ENCODE measurements at places on chromosomes 6 and 20.

DNA sequence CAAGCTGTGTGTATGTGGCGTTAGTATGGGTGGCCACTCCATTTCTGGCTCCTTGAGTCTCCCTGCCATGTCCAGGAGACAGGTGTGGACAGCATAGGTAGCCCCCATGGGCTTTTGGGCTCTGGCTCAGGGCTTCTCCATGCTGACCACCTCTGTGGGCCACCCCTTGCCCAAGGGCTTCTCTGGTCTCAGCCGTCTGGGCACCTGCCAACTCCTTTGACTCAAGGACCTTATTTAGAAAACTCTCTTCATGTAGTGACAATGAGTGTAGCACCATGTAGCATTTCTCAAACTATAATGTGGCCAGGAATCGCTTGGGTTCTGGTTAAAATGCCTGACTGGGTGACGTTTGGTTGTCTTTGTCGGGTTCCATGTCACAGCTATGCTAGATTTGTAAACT lies 5.1 kb upstream of the GTSF1L start:
- DNase-seq: no peak

DNA sequence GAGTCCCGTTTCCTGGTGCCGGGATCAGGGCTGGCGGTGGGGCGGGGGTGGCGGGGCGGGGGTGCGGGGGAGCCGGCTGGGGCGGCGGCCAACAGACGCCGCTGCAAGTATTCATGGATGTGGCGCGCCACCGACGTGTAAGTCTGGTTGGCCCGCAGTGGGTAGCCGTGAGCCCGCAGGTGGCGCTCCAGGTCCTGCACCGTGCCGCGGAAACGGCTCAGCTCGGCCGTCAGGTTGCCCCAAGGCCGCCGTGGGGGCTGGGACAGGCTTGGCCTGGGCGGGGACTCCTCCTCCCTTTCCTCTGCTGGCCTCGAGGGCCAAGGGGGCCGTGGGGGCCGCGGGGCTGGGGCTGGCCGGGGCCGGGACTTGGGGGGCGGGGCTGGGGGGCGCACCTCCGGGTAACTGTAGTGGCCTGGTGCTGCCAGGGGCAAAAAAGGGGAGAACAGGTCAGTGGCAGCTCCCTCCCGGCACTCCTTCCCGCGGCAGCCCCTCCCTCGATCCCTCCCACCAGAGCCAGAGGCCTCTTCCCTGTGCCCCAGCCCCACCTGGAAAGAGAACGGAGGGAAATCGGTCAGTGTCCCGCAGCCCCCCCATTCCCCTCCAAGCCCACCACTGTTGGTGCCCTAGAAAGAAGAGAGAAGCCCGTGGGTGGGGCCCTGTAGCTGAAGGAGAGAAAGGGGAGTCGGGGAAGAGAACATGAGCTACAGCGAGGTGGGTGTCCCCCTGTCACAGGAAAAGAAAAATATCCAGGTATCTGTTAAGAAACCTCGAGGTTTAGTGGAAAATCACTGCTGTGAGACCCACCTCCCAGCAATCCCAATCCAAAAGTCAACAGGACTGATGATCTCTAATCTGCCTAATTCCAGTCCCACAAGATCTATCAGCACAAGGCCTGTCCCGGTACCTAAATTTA lies 21.3 kb downstream of the TNXB start:
- DNase-seq: no peak

- DNase-seq: no peak
Observed at GRCh38 chr20:50056408-50056926, 56.5 kb downstream of the UBE2V1 start.

- no peak for DNase-seq
Observed at GRCh38 chr6:16802071-16802470, 40.8 kb upstream of the ATXN1 start.

- peak; percentile 66 for DNase-seq
Observed at GRCh38 chr20:17617212-17617867, 47.5 kb downstream of the DSTN start.

DNA sequence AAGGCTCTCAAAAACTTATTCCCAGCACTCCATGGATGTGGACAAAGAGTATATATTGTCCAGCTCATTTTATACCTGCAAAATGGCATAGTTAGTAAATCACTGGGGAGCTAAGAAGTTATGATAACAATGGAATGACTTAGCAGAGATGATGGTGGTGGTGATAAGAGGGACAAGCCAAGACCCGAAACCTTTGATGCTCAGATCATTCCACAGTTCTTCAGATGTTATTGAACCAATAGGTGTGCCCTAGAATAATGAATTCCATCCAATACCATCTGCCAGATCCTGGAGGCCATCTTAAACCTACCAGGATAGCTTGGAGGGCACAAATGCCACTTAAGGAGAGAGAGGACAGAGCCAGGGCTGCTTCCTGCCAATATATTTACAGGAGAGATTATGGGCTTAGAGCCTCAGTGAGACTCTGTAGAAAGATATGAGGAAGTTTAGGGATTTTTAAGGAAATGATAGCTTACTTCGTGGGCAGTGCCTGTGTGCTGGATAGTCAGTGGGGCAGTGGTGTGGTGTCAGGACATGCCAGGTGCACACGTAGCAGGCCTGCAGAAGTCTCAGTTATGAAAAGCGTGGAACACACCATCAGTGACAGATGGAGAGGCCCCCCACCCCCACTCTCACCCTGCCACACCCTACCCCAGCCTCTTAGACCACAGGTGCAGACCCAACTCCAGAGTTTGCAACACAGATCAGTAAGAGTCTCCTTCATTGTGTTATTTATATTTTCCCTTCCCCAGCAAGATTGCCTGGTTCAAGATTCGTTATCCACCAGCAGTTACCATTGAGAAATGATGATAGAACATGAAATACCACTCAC lies 209.7 kb upstream of the SUPT3H start:
- no peak for DNase-seq

DNA sequence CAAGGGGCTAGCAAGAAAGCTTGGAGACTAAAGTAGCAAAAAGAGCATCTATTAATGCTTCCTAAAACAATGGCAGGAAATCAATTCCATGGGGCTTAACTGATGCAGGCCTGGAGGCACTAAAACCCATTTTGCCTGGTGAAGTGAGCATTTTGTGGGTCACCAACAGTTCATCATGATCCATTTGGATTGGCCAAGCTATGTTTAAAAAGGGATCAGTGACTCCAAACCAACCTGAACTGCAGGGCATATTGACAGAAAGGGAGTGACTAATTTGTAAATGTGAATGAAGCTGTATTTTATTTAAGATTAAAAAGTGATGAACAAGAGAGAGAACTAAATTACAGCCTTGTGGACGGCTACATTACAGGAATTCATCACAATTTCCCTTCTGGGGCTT lies 132.0 kb downstream of the PCSK2 start:
- DNase-seq: no peak

DNA sequence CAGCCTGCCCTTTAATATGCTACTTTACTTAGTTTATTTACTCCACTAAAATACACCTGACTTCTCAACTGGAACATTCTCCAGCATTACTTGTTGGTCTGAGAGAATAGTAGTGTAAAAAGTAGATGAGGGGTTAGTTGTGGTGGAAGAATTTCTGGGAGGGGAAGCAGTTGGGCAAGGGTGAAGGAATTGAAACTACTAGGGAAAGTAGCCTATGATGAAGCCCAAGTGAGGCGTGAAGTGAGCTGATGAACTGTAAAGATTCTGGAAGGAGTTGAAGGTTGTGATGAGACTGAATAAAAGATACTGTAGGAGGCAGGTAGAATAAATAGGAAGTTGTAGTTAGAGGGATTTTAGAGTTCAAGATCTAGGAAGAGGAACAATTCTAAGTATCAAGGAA lies 72.5 kb downstream of the ITCH start:
- no peak for DNase-seq

- DNase-seq: peak; percentile 87
Observed at GRCh38 chr6:150667977-150668716, 68.5 kb downstream of the PLEKHG1 start.
